Astrocyte of the spinal cord (primary cell): ENCODE measurements at places on chromosomes 1 and 21.

DNA sequence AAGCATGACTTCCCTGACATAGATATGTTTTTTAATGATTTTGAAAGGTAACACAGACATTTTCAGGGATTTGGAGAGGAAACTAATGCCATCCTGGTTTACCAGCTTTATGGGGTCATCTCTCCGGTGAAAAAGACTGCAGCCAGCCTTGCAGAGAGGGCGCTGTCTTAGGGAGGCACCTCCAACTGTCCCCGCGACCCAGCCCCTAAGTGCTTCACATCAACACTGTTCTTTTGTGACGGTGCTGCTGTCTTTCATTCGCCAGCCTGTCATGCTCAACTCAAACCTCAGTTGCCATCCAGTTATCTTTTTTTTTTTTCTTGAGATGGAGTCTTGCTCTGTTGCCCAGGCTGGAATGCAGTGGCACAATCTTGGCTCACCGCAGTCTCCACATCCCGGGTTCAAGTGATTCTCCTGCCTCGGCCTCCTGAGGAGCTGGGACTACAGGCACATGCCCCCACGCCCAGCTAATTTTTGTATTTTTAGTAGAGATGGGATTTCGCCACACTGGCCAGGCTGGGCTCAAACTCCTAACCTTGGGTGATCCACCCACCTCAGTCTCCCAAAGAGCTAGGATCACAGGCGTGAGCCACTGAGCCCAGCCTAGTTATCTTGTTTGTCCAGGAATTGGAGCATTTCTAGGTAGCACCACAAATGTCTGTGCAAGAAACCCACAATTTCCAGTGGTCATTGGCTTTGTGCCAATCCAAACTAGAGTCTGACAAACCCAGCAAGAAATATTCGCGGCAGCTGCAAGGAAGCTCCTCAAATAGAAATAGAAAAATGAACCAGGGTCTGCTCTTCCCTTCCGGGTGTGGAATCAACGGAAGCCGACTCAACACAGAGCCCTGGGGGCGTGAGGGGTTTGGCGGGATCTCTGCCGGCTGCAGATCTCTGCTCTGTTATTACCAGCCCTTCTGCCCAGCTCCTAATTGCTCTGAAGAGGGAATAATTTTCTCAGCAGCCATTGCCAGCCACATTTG is 24.2 kb downstream of the PDE9A start:
- DNase-seq: peak; percentile 84

- DNase-seq: peak; percentile 33
Measured at GRCh38 chr1:39282537-39283216, 78.2 kb downstream of the MACF1 start.

GRCh38 chr1:214449371-214449770 is 102.0 kb downstream of the PTPN14 start:
- no peak for DNase-seq

- DNase-seq: no peak
Measured at GRCh38 chr1:3633344-3634058, 8.7 kb downstream of the TPRG1L start.

DNA sequence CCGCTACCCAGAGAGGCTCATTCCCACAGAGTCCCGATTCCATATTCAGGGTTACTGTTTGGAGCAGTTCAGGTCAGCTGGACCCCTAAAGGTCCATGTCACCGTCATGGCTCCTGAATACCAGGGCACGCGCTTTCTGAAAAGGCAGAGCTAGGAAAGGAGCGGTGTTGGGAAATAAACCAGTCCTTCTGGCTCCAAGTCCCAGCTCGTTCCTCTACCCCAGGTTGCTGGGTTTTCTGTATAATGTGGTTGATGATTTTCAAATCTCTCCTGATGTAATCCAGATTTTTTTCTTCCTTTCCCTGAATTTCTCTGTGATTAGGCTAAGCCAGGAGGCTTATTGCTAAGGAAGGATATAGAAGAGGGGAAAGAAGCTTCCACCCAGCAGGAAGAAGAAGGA is 14.0 kb upstream of the PKP1 start:
- DNase-seq: no peak

GRCh38 chr1:209241487-209241886 is 342.0 kb upstream of the CAMK1G start:
- DNase-seq: no peak

- no peak for DNase-seq
Measured at GRCh38 chr1:226525750-226526149, 22.8 kb upstream of the STUM start.

GRCh38 chr1:238186887-238187574 is 296.3 kb upstream of the ZP4 start:
- DNase-seq: no peak

GRCh38 chr1:93471284-93471683 is 23.4 kb downstream of the FNBP1L start:
- DNase-seq: no peak
